T-helper 2 cell (primary cell): ENCODE measurements at places on chromosomes 11 and 22.
A peak's percentile ranks its signal among the peaks of the same experiment; 100 is the strongest.

GRCh38 chr11:134864233-134864967 lies 452.4 kb upstream of the B3GAT1 start:
- no peak for DNase-seq

DNA sequence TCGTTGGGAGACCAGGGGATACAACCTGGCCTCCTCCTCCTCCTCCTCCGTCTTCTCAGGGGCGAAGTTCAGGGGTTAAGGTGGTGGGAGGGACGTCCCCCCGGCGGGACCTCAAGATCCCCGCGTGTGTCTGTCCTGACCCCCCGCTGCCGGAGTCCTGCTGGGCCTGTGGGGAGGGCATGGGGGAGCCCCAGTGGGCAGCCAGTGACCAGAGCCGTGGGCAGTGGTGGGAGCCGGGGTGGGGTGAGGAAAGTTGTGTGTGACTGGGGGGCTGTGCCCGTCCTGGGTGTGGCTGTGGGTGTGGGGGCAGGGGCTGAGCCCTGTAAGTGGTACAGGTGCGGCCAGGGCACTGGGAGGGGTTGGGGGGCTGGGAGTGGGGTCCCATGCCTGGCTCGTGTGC lies 10.1 kb downstream of the TSPAN4 start:
- DNase-seq = no peak

DNA sequence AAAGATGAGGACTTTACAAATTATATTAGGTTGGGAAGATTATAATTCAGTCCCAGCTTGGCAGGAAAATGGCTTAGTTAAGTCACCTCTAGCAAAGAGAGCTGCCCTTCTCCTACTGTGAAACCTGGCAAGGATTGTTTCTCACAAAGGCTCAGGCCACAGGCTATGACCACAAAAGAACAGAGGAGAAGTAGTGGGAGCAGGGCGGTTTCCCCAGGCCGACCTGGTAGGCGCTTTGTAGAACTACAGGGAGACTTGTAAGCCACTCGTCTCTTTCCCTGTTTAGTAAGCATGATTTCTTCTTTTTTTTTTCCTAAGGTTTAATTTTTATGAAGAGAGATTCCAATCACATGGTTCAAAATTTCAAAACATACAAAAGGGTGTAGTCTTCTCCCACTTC lies 4.6 kb downstream of the SNAP29 start:
- DNase-seq = no peak

GRCh38 chr11:19321351-19321750 lies 80.6 kb upstream of the E2F8 start:
- DNase-seq = no peak

- DNase-seq = no peak
Observed at GRCh38 chr22:42284643-42285181, 14.3 kb upstream of the TCF20 start.

GRCh38 chr11:106249617-106250239 lies 172.3 kb downstream of the AASDHPPT start:
- DNase-seq = no peak

DNA sequence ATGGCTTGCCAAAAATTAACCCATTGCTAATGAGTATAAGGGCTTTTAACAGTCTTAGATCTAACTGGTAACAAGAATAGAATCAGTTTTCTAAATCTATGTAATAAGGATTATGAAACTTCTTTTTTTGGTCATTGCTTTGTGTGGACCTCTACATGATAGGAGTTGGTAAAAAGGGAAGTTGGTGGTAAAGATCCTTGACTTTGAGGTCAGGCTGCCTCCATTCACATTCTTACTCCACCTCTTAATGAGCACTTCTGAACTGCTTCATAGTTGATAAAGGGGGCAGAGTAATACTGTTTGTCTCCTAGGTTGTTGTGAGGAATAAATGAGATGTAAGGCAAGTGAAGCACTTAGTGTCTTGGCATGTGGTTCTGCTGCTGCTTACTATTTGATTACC lies 10.6 kb downstream of the EIF3M start:
- no peak for DNase-seq

GRCh38 chr22:42648368-42649245 lies 585 bp downstream of the CYB5R3 start:
- peak; percentile 36 for DNase-seq

DNA sequence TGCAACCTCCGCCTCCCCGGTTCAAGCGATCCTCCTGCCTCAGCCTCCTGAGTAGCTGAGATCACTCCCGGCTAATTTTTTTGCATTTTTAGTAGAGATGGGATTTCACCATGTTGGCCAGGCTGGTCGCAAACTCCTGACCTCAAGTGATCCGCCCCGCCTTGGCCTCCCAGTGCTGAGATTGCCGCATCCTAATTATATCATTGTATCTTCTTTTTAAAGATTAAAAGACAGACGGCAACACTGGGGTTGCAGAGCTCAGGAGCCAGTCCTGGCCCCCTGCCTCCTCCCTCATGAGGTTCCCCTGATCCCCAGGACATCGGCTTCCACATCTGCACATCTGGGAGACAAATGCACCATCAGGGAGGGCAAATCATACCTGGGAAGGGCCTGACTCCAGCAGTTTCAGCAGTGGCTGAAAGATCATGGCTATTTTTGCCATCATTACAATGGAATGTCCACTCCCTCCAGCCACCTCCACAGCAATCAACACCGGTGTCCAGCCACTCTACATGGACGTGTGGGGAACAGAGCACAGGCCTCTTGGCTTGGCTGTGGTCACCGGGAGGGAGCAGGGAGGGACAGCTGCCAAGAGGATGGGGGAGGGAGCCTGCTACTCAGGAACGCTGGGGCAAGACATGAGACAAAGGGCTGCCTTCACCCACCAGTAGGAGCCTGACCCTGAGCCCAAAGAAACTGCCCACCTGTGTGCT lies 9.2 kb upstream of the CELSR1 start:
- no peak for DNase-seq

- DNase-seq = no peak
Observed at GRCh38 chr11:125435461-125436238, 60.4 kb downstream of the FEZ1 start.

- DNase-seq = no peak
Observed at GRCh38 chr11:45390407-45390806, 104.3 kb upstream of the SYT13 start.

GRCh38 chr11:94941131-94941530 lies 32.2 kb downstream of the CWC15 start:
- no peak for DNase-seq

DNA sequence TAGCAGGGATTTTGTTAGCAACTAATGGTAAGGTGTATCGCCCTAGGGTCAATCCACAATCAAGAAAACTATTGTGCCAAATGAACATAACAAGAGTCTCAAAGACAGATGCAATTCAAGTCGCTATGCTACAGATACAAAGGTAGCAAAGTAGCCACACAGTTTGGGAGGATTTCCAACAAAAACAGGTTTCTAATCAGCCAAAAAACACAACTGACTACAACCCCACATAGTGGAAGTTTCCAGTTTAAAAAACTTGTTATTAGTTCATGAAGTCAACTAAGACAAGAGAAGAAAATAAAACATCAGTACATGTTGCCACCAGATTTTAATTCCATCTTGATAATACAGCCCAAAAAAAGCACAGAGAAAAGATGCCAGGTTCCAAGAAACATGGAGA lies 38.0 kb downstream of the MYH9 start:
- DNase-seq = no peak

DNA sequence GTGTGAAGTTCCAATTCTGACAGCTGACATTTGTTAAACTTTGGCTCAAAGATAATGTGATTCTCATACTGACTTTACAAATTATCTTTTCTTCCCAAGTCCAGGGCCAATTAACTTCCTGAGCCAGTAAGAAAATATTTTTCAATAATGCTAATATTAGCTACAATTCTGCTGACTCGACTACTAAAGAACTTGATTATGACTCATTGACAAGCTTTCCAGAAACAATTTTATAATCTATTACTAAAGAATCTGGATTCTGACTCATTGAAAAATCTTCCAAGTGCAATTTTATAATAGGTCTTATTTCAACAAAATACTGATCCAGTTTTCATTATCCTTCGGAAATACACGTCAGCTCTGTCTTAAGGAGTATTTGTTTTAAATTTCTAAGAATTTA lies 12.9 kb upstream of the XKR3 start:
- DNase-seq = no peak

- DNase-seq = no peak
Observed at GRCh38 chr11:11605181-11605580, 16.6 kb downstream of the GALNT18 start.

DNA sequence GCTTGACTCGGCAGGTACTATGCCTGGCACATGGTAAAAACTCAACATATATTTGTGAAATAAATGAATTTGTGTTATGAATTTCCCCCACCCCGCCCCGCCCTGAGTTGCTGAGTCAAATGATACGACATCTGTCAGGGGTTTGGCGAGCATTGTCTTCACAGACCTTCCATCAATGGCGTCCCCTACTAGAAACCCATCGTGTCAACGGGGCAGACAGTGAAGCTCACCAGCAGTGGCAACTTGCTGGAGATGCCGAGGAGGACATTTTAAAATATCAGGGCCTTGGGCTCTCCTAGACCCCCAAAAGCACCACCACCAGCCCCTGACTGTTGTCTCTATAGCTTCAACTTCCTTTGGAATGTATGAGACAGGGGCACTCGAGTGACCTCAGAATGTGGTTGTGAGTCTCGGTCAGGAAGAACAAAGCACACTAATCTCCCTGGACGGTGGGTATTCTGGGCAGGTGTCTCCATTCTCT lies 761 bp upstream of the NXF1 start:
- DNase-seq = peak; percentile 7

GRCh38 chr11:18723991-18724390 lies 2.0 kb downstream of the IGSF22 start:
- DNase-seq = no peak

DNA sequence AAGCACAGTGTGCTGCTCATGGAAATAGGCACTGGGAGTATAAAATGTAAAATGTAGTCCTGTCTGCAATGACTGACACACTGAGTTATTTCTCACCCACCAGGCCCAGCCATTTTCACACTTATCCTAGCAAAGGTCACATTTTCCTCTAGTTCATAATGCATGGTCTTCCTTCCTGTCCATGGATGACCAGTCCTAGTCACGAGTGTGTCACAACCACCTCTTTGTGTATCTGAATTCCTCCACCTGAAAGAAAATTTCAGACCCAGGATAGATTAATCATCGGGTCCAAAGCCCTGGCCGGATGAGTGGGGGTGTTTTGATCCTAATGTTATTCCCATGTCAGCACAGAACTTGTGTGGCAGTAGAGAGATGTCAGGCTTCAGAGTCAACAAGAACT lies at the start of gene MRGPRX4:
TSS of gene MRGPRX4 (plus strand) at position 172 of the 400 bp plus-strand sequence. CDS start 420 bp downstream, outside the sequence.
- DNase-seq = no peak

GRCh38 chr11:83441171-83441570 lies 155.0 kb upstream of the CCDC90B start:
- no peak for DNase-seq

DNA sequence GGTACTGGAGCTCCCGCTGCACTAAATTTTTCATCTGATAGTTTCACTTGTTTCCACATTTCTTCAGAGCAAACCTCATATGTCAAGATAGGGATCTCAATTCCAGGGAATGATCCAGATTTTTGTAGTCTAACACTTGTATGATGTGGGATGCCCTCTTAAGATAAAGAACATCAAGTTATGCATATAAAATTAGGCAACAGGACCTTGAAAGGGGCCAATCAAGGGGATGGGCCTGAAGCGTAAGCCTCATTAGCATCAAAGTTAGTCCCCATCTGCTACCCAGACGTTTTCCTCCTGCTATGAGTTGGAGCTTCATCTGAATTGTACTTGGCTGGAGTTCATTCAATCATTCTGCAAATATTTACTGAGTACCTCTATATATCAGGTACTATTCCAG lies 17.5 kb downstream of the PDGFD start:
- no peak for DNase-seq

DNA sequence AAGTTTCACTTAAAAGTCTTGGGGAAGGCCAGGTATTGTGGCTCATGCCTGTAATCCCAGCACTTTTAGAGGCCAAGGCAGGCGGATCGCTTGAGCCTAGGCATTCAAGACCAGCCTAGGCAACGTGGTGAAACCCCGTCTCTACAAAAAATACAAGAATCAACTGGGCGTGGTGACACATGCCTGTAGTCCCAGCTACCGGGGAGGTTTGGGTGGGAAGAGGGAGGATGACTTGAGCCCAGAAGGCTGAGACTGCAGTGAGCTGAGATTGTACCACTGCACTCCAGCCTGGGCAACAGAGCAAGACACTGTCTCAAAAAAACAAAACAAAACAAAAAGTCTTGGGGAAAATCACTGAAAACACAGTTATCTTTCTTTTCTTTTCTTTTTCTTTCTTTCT lies 15.4 kb upstream of the XBP1 start:
- DNase-seq = no peak

DNA sequence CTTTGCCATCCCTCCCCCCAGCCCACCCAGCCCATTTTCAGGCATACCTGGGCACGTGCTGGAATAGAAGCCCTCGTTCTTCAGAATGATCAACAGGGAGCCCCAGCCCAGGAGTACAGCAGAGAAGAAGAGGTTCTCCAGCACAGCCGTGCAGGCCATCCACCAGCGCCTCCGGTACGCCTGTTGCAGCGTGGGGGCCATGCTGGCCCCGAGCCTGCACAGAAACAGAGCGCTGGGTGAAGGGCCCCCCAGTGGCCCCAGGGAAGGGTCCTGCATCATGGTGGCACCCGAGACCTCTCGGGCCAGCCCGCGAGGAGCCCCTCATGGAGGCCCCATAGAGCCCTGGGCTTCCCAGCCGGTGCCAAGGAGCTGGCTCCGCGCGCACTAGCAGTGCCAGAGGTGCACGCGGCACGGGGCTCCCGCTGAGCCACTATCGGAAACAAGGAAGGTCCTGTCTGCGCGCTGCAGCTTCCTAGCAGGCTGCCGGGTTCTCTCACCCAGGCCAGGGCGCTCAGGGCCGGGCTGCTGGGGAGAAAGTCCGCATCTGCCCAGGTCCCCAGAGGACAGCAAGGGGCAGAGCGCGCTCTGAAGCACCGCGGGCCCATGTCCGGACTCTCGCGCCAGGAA lies 1.5 kb downstream of the SLC43A1 start:
- DNase-seq = no peak

GRCh38 chr11:115613004-115613403 lies 108.8 kb upstream of the CADM1 start:
- no peak for DNase-seq

DNA sequence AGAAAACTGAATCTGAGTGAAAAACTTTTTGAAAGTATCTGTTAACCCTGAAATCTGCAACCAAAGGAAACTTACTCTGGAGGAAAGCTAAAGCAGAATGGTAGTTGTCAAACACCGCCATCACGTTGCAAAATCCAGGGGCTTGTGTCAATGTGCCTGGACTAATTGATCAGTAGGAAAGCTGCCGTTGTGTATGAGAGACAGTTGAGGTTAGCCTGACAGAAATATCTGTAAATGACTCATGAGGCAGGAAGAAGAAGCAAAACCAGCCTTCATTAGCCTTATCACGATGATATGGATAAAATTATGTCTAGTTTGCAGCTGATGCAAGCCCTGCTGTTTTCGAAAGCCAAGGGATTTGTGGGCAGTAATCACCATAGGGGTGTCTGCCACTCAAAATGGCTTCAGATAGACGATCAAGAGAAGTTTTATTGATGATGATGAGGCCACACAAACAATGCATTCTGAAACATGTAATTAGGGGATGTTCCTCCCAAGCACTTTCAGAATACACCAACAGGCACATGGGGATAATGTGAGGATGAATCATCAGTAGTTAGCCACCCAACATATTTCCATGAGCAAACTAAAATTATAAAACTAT lies 8.9 kb downstream of the SCGB1A1 start:
- DNase-seq = no peak
